ENCODE measurements at places on chromosomes 1 and 21. TPM values are rescaled to one million over a fixed set of nuclear protein-coding genes. Genes with fewer than 3 reads are reported as not detected.

The VHLL gene
- total RNA-seq = not detected

The OR2L2 gene
- 0.46 TPM for total RNA-seq

The CSF1 gene
- total RNA-seq = 11.7 TPM

The NTMT2 gene
- not detected for total RNA-seq

The INKA2 gene
- not detected for total RNA-seq

The ROR1 gene
- not detected for total RNA-seq

The GPN2 gene
- 31.8 TPM for total RNA-seq

The DTL gene
- 0.56 TPM for total RNA-seq

The HMCN1 gene
- total RNA-seq = not detected

The LCE2A gene
- total RNA-seq = not detected

The BATF3 gene
- 40.2 TPM for total RNA-seq

The CASZ1 gene
- 15.9 TPM for total RNA-seq

The WNT2B gene
- total RNA-seq = 0.38 TPM

The RAB3GAP2 gene
- 46.4 TPM for total RNA-seq

The MX1 gene
- total RNA-seq = 78.1 TPM

The PTGFRN gene
- 1.2 TPM for total RNA-seq

The CNKSR1 gene
- 4.8 TPM for total RNA-seq

The ZDHHC18 gene
- 38.8 TPM for total RNA-seq

The TIAM1 gene
- total RNA-seq = 81.1 TPM

The FCGR3A gene
- 1.5 TPM for total RNA-seq

The KCNT2 gene
- not detected for total RNA-seq

The PLA2G2F gene
- not detected for total RNA-seq

The SPRR2F gene
- not detected for total RNA-seq

Data from naive thymus-derived CD4-positive, alpha-beta T cell (primary cell).